CD4-positive, alpha-beta T cell treated with Interferon gamma for 1 hour (primary cell): ENCODE measurements at places on chromosomes 12 and 14.
A peak's percentile ranks its signal among the peaks of the same experiment; 100 is the strongest.

- no peak for DNase-seq
These were observed 82.1 kb upstream of the TMCC3 start for GRCh38 chr12:94732367-94732990.

DNA sequence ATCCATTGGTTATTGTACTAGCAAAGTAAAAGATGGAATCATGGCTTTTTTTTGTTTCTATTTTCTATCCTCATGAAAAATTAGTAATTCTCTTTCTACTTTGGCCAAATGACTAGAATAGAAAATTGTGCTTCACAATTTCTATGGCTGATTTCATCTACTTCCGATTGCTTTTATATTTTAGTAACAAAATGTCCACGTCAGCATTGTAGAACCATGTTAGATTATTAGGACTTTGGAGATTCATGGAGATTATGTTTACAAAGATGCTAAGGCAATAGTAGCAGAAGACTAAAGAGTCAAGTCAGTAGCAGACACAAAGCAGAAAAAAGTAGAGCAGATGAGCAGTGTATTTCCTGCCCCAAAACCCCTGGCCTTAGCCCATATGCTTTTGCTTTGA lies 113.6 kb downstream of the C12orf42 start:
- no peak for DNase-seq

GRCh38 chr14:82067221-82067875 lies 533.7 kb upstream of the SEL1L start:
- DNase-seq: no peak

GRCh38 chr12:13045816-13046215 lies 1.6 kb downstream of the FAM234B start:
- no peak for DNase-seq

- no peak for DNase-seq
These were observed 16.3 kb upstream of the BDKRB1 start for GRCh38 chr14:96239711-96240141.

DNA sequence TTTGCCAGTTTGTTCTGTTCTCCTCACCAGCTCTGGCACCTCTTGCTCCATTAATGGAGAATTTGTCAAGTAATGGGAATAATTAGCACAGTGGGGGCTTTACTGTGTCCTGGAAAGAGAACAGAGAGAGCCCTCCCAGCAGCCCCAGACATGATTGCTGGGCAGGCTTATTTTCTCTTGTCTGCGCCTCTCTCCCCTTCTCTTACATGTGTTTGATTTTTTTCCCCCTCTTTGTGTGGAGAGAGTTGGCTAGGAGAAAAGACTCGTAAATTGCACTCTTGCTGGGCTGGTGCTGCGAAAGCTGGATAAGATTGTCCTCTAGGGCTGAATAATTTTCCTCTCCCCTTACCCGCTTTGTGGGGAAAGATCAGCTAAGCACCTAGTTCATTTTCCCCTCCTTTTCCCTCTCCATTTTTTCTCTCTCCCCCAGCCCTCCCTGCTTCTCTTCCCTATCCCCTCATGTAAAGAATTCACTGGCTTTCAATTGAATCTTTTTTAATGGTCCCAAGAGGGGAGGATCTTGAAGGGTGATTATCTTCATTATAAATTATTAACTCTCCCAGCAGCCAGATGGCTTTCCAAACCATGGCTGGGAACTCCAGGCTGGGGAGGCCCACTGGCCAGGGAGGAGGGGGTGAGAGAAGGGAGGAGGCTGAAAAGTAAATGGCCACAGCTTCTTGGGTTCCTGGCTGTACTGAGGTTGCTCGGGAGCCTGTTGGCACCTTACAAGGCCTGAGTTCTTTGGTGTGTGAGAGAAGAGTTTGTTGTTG lies 62.2 kb downstream of the NRXN3 start:
- no peak for DNase-seq

- DNase-seq: no peak
These were observed 5.1 kb upstream of the MED13L start for GRCh38 chr12:116282371-116283286.

- DNase-seq: no peak
These were observed 94.5 kb downstream of the CALM1 start for GRCh38 chr14:90491221-90491885.

GRCh38 chr14:93691042-93691780 lies 97.1 kb downstream of the PRIMA1 start:
- DNase-seq: no peak

DNA sequence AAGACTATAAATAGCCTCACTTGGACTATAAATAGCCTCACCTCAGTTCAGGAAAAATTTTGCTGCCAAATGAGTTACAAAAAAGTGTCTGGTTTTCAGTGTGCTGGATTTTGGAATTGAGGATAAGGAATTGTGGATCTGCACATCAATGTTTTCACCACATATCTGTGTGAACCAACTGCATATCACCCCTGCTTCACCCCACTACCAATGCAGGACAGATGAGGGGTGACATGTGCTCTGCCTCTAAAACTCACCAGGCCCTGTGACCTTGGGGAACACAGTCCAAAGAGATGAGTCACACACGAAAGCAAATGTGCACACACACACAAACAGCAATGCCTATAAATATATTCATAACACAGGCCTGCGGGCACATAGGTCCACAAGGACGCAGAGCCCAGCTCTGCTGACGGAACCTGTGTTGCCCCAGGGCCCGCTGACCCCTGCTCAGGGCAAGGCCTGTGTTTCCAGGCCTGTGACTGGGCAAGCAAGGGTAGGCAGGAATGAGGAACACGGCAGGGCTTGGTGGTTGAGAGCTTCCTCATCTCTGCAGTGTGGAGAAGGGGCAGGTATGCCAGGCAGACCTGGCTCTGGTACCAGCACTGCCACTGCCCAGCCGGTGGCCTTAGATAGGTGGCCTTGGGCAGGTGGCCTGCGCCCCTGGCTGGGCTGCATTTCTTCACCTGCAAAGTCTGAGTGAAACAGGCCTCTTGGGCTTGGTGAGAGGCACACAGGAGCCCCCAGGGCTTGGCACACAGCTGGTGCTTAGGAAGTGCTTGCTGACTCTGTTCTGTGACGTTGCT lies 82.4 kb downstream of the ARL6IP4 start:
- DNase-seq: peak; percentile 15

GRCh38 chr12:54629925-54630324 lies 4.8 kb downstream of the LACRT start:
- DNase-seq: no peak

- no peak for DNase-seq
These were observed 5.5 kb downstream of the OR10AD1 start for GRCh38 chr12:48197549-48197970.

DNA sequence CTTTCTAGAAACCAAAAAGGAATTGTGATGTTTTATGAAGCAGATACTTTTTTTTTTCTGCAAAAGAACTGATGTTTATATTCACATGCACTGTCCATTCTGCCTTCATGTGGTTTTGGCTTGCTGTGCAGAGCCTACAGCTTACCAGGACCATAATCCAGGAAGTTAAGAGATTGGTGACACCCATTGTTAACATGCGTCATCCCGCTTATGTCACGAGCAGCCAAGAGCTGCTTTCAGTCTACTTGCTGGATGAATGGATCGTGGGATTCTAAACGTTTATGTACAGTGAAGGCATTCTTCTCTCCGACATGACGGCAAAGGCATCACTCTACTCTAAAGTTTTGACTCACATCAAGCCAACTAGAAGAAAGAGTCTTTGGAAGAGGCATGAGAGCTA lies 76.6 kb downstream of the PAX9 start:
- no peak for DNase-seq

GRCh38 chr12:53219292-53219955 lies 12.4 kb upstream of the ITGB7 start:
- DNase-seq: no peak

DNA sequence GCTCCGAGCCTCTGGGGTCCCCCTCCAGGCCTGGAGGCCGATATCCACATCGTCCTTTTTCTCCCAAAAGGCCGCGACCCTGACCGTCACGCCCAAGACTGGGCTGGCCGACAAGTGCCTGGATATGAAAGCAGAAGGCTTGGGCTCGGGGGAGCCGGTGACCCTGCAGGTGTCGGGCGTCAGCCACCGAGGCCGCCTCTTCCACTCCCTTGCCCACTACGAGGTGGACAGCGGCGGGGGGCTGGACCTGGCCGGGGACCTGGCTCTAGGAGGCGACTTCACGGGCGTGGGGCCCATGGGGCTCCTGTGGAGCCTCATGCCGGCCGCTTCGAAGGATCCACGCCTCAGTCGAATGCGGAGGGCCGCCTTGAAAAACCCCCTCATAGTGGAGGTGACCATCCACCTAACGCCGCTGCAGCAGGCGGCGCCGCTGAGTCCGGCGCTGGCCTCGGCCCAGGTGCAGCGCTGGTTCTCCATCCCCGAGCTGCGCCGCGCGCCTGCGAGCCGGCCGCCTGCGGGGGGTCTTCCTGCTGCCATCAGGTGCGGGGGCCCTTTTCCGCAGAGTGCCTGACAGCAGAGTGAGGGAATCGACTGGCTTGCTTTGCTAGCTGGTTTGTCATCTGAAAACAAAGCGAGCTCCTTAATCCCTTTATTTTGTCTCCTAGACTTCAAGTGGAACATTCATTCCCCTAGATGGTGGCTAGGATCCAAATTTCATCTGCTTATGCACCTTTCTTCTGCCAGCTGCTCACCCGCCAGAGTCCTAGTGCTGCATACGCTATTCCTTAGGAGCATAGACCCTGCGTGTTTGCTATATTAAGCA lies 10.6 kb upstream of the DNAL1 start:
- DNase-seq: no peak

GRCh38 chr14:38662781-38663180 lies 406.9 kb upstream of the CLEC14A start:
- no peak for DNase-seq

DNA sequence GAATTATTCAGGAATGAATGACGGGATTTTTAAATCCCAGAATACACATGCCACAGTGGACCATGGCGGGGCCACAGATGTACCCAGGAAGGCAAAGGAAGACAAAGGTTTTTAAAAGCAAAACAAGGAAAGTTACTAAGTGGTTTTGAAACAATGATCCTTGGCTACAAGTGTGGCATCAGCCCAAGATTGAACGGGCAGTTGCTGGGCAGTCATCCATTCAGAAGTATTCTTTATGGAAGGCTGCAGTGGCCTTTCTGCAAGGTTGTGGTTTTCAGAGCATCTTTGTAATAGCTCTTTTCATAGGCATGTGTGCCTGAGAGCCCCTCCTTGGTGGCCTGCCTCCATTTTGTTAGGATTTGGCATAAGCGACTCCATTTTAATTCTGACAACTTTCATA lies 13.4 kb upstream of the IFI27 start:
- DNase-seq: no peak

GRCh38 chr14:63893701-63894458 lies 41.1 kb downstream of the SYNE2 start:
- DNase-seq: no peak
